T-helper 2 cell treated with Interferon-gamma antibody and Interleukin-4, amounts not matched to agents 5 μg/mL and 100 μg/mL, for 36 hours (primary cell): ENCODE measurements at places on chromosomes 13 and 19.

GRCh38 chr19:48896191-48896720, 2.3 kb downstream of the TULP2 start:
- H3K36me3 ChIP-seq: peaks cover 12% of the 10 kb centered on the region
- peak overlapping the region; percentile 9 for H3K4me3 ChIP-seq
- H3K27me3 ChIP-seq: peaks cover 19% of the 10 kb centered on the region
- H3K4me1 ChIP-seq: peaks cover 20% of the 10 kb centered on the region
- no peak for DNase-seq
- H3K27ac ChIP-seq: no peak overlapping the region

GRCh38 chr19:45403781-45404556, 900 bp downstream of the PPP1R13L start:
- peaks cover 18% of the 10 kb centered on the region for H3K27me3 ChIP-seq
- H3K4me3 ChIP-seq: peak overlapping the region; percentile 91
- H3K36me3 ChIP-seq: peaks cover 7% of the 10 kb centered on the region
- DNase-seq: peak; percentile 60
- peak overlapping the region; percentile 74 for H3K27ac ChIP-seq

DNA sequence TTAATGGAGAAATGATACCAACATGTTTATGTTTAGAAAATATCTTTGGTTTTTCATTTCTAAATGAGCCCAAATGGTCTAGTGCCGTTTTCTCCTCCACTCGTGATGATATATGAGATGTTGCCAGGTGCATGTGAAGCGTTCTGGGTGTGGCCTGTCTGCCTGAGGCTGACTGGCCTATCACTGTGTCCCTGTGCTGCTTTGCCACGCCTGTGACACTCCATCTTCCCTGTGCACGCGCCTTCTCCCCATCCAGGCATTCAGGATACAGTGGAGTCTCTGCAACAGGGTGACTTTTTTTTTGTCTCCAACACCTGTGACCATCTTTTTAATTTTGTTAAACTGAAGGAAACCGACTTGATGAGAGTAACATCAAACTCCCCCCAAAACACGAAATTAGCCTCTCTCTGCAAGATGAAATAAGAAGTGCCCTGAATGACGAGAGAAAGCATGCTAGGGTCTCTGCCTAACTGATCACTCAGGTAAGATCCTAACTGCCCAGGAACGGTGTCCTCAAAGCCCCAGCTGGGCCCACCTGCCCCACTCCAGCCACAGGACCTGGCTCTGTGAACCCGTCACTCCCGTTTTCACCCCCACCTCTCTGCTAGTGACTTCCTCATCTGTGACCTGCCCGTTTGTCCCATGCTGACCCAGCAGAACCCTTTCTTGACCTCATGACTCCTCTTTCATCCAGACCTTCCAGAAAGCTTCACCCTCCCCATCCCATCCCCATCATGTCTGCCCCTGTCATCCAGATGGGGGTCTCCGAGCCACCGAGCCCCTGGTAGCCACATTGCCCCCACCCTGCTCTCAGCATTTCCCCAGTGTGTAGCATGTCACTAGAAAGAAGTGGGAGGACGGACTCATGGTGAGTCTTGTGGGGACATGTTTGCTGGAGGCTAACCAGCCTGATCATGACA, 33.2 kb upstream of the TFDP1 start:
- no peak overlapping the region for H3K27ac ChIP-seq
- no peak for DNase-seq
- H3K27me3 ChIP-seq: no peaks in the 10 kb centered on the region
- no peaks in the 10 kb centered on the region for H3K36me3 ChIP-seq
- no peaks in the 10 kb centered on the region for H3K4me1 ChIP-seq

DNA sequence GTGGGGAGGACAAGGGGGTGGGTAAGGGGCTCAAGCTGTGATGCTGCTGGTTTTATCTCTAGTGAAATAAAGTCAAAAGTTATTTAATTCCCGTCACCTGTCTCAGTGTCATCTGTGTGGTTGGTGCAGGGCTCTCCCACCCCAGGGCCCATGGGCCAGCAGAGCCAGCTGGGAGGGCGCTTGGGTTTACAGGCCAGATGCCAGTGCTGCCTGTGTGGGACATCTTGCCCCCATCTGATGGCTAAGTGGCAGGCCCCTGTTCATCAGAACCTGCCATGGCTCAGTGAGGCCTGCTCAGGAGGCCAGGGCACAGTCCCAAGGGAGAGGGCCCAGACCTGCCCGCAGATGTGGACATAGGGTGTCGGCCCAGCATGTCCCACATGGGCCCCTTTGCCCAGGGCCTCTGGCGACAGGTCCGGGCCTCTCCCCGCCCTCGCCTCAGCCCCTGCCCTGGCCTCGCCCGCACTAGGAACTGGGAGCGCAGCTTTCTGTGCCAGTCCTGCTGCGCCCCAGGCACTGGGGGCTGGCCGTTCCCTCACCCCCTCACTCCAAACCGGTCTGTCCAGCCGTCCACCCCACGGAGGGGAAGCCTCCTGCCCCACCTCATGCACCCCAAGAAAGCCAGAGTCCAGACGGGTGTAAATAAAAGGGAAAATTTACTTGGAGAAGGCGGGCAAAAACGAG, 5.3 kb downstream of the ZNF296 start:
- H3K27ac ChIP-seq: no peak overlapping the region
- peaks cover 23% of the 10 kb centered on the region for H3K36me3 ChIP-seq
- no peak overlapping the region for H3K4me3 ChIP-seq
- no peaks in the 10 kb centered on the region for H3K27me3 ChIP-seq
- H3K4me1 ChIP-seq: peaks cover 5% of the 10 kb centered on the region
- no peak for DNase-seq

DNA sequence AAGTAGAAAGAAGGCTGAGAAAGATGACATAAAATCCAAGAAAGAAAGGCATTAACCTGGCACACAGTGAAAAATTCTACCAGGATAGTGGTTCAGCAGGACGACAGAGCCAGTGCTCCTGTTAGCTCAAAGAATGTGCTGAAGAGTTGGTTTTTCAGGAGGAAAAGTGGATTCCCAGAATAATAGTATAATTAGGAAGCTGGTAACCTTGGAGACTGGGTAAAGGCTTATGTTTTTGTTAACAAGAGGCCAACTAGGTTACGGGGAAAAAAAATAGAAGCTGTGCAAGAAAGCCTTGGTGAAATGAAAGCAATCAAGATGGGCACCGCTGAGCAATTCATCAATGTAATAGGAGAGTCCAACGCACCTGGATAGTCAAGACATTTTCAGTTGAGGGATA, 54.7 kb downstream of the SLC15A1 start:
- no peak overlapping the region for H3K27ac ChIP-seq
- no peak for DNase-seq
- H3K4me1 ChIP-seq: no peaks in the 10 kb centered on the region
- peaks cover 19% of the 10 kb centered on the region for H3K27me3 ChIP-seq
- H3K4me3 ChIP-seq: no peak overlapping the region

GRCh38 chr19:10510301-10510802, 6.9 kb downstream of the S1PR5 start:
- no peak overlapping the region for H3K27ac ChIP-seq
- peaks cover 29% of the 10 kb centered on the region for H3K27me3 ChIP-seq

DNA sequence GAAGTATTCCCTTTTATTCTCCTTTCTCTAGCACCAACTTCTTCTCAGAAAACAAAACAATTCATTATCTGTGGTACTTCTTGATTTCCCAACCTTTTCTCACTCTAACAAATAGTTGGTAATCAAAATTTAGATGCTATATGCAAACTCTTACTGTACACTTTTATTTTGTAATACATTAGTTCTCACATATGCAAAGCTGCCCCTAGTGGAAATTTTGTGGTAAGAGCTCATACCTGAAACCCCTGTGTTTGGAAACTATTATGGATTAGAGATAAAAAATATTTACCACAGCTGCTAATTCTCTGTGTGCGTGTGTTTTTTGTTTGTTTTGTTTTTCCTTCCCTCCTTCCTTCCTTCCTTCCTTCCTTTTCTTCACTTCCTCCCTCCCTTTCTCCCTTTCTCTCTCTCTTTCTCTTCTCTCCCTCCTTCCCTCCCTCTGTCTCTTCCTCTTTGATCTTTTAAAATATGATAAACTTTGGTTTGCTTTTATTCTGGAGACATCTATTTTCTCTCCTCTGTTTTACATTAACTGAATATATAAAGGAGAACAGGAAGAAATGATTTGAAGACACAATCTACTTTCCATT, 537.4 kb downstream of the SLITRK6 start:
- DNase-seq: no peak
- H3K27ac ChIP-seq: no peak overlapping the region
- H3K4me1 ChIP-seq: no peaks in the 10 kb centered on the region
- no peaks in the 10 kb centered on the region for H3K27me3 ChIP-seq
- H3K36me3 ChIP-seq: no peaks in the 10 kb centered on the region

- no peaks in the 10 kb centered on the region for H3K27me3 ChIP-seq
- no peak overlapping the region for H3K27ac ChIP-seq
- DNase-seq: no peak
- H3K4me3 ChIP-seq: no peak overlapping the region
Measured at GRCh38 chr13:34217343-34218025, 399.5 kb downstream of the RFC3 start.

DNA sequence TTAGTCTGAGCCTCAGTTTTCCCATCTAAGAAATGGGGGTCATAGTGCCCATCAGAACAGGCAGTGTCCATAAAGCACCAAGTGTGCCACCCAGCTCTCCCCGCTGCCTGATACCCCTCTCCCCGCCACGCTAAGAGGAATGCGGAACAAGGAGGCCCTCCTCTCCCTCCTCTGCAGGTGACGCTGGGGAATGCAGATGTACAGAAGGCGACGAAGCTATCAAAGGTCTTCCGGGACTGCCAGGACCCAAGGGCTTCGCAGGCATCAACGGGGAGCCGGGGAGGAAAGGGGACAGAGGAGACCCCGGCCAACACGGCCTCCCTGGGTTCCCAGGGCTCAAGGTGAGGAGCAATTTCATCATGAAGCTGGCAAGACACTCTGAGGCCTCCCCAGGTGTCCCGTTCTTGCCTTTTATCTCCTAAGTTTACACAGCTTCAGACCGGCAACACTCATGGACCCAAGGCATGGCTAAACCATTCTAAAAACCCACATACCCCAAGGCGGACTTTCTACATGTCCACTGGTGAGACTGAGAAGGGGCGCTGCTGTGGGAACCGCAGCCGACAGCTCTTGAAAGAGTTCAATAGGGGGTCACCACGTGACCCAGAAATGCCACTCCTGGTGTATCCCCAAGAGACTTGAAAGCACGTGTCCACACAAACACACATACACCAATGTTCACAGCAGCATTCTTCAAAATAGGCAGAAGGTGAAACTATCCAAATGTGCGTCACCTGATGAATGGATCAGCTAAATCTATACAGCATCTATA, 102.7 kb downstream of the RAB20 start:
- H3K36me3 ChIP-seq: no peaks in the 10 kb centered on the region
- no peak for DNase-seq
- H3K4me1 ChIP-seq: peaks cover 3% of the 10 kb centered on the region
- peaks cover 10% of the 10 kb centered on the region for H3K27me3 ChIP-seq
- H3K27ac ChIP-seq: no peak overlapping the region

- H3K27me3 ChIP-seq: no peaks in the 10 kb centered on the region
- H3K36me3 ChIP-seq: peaks cover 7% of the 10 kb centered on the region
- peak; percentile 51 for DNase-seq
- peaks cover 21% of the 10 kb centered on the region for H3K4me1 ChIP-seq
Measured at GRCh38 chr19:49875857-49876421, 1.2 kb downstream of the AKT1S1 start.

GRCh38 chr13:50123862-50124535, 108.8 kb downstream of the KCNRG start:
- H3K27ac ChIP-seq: peak overlapping the region; percentile 84
- peak overlapping the region; percentile 82 for H3K4me3 ChIP-seq
- peaks cover 32% of the 10 kb centered on the region for H3K27me3 ChIP-seq
- DNase-seq: peak; percentile 89
- H3K4me1 ChIP-seq: peaks cover 38% of the 10 kb centered on the region
- peaks cover 17% of the 10 kb centered on the region for H3K36me3 ChIP-seq

DNA sequence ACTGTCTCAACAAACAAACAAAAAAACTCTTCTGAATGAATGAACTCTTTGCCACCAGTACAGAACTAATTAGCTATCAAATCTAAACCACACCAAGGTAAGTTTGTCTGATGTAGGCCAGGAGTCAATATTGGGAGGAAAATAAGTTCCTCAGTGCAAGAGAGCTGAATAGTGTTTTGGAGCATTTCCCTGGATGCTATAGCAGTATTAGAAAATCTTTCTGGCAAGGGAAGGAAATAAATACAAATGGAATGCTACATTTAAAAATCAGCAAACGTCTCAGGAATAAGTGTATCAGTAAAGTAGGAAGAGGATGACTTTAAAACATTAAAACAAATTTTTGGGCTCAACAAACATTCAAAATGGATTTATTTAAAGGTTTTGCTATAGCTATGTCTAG, 81.3 kb upstream of the TMTC4 start:
- H3K36me3 ChIP-seq: no peaks in the 10 kb centered on the region
- H3K27me3 ChIP-seq: peaks cover 12% of the 10 kb centered on the region
- H3K4me1 ChIP-seq: peaks cover 3% of the 10 kb centered on the region
- DNase-seq: no peak

- no peak for DNase-seq
- H3K27ac ChIP-seq: no peak overlapping the region
- H3K27me3 ChIP-seq: no peaks in the 10 kb centered on the region
- no peaks in the 10 kb centered on the region for H3K36me3 ChIP-seq
- H3K4me1 ChIP-seq: no peaks in the 10 kb centered on the region
- H3K4me3 ChIP-seq: no peak overlapping the region
Measured at GRCh38 chr13:66577358-66577757, 652.8 kb downstream of the PCDH9 start.

GRCh38 chr13:29465741-29466293, 129.7 kb downstream of the SLC7A1 start:
- no peaks in the 10 kb centered on the region for H3K4me1 ChIP-seq
- H3K4me3 ChIP-seq: no peak overlapping the region
- H3K27ac ChIP-seq: no peak overlapping the region

- no peak overlapping the region for H3K4me3 ChIP-seq
- no peak for DNase-seq
- no peaks in the 10 kb centered on the region for H3K36me3 ChIP-seq
- peaks cover 3% of the 10 kb centered on the region for H3K4me1 ChIP-seq
Measured at GRCh38 chr19:29631450-29631849, 25.4 kb downstream of the POP4 start.

GRCh38 chr13:59112221-59112718, 1051.5 kb downstream of the DIAPH3 start:
- H3K36me3 ChIP-seq: no peaks in the 10 kb centered on the region
- no peak overlapping the region for H3K4me3 ChIP-seq
- no peak overlapping the region for H3K27ac ChIP-seq
- H3K27me3 ChIP-seq: no peaks in the 10 kb centered on the region

DNA sequence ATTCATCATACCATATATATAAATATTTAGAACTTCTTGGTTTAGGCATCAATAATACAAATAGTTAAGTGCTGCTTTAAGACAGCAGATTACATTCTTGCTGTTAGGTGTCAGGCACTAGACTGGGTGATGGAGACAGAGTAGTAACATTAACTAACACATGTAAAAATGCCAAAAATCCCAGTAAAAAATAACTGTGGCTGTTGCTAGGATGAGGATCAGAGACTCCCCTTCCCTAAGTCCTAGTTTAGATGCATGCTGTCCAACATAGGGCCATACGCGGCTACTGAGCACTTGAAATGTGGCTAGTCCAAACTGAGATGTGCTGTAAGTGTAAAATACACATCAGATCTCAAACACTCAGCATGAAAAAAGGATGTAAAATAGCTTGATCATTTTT, 94.7 kb downstream of the CDADC1 start:
- no peak overlapping the region for H3K27ac ChIP-seq
- H3K4me3 ChIP-seq: no peak overlapping the region
- DNase-seq: no peak
- H3K27me3 ChIP-seq: no peaks in the 10 kb centered on the region

- no peak for DNase-seq
- H3K36me3 ChIP-seq: peaks cover 10% of the 10 kb centered on the region
- no peak overlapping the region for H3K4me3 ChIP-seq
- H3K27me3 ChIP-seq: no peaks in the 10 kb centered on the region
- peaks cover 12% of the 10 kb centered on the region for H3K4me1 ChIP-seq
Measured at GRCh38 chr13:97390941-97391600, 42.9 kb upstream of the RAP2A start.
